ENCODE measurements at places on chromosomes 2 and 18.

DNA sequence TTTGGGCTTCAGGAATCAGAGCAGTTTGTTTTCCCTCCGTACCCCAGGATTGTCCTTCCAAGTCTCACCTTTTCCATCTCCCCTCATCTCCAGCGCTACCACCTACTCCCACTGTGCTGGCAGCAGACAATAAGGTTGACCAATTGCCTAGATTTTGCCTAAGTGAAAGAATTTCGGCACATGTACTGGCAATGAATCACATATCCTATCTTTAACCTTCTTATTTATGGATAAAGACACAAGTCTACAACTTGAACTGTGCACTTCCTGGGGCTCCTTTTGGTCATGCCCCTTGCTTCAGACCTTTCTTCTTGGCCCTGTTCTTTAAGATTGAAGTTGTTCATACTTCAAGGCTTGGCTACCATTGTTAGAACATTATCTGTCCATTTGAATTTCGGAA is 71.4 kb downstream of the KCMF1 start:
- DNase-seq: no peak

DNA sequence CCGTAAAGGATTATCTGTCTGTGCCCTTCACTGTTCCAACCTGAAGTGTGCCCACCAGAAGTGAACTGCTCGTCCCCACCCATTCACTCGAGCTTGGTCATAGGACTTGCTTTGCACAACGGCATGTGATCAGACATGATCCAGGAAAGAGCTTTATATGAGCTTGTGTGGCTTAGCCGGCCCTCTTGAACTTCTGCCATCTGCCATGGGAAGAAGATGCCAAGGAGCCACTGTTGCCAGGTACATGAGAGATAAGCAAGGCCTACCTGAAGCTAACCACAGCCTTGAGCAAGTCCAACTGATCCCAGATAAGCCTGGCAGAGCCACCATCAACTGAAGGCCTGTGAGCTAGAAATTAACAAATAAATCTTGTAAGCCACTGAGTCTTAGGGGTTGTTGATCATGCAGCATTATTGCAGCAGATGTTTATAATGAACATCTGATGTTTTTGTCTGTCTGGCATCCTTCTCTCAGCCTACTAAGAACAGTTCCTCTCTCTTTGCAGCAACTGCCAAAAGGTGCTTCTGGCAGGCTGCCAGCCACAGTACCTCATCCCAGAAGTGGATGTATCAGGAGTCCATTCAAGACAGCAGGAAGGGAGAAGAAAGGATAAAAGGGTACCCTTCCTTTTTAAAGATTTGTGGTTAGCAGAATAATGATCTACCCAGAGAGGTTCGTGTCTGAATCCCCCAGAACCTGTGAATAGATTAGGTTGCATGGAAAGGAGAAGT is 16.8 kb downstream of the DBI start:
- peak; percentile 6 for DNase-seq

- DNase-seq: peak; percentile 89
These were observed 903 bp downstream of the KCNG3 start for GRCh38 chr2:42492691-42493467.

DNA sequence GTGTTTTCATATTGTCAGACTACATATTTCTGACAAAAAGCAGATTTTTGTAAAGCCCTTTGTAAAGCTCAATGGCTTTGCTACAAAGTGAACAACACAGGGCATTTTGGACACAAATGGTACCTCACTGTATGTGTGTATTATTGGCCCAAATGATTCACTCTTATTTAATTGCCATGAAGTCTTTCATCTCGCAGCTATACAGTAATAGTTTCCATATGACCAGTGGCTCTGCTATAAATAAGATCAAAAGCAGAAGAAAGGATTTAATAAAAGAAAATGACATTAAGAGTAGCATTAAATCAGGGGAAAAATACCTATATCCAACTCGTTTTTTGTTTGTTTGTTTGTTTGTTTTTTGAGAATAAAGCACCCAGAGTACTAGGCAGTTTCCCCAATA is 284.0 kb upstream of the CCDC68 start:
- DNase-seq: no peak

- DNase-seq: peak; percentile 21
These were observed 27.4 kb upstream of the ACSL3 start for GRCh38 chr2:222833410-222833809.

DNA sequence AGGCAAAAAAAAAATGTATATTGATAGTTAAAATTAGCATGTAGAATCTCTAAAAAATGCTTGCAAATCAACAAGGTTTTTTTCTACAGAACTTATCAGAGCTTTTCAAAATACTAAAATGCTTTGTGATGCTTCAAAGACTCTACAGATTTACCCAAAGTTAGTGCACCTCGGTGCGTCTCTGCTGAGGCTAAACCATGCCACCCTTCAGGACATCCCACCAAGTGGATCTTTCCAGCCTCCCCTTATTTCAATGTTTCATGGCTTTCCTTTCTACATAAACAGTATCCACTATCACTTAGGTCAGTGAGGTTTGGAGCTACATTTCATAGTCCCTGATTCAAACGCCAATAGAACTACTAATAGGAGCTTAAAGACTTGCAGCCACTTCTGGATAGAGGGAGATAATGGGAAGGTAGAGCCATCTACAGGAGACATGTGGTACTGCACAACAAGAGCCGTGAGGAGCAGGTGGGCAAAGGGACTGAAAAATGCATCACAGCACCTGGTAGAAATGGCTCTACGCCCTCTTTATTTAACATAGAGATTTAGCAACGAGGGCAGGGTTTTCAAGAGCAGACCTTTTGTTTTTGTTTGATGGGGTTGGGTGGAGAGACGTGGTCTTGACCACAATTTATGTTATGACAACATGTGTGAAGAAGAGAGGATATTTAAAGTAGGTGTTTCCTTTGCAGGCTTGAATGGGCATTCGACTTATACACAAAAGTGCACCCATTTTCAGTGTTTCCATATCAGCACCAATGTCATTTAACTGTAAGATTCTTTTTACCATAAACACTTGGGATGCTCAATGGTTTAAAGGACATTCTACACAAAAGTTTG is 56.1 kb upstream of the SLC35G4 start:
- DNase-seq: peak; percentile 71

DNA sequence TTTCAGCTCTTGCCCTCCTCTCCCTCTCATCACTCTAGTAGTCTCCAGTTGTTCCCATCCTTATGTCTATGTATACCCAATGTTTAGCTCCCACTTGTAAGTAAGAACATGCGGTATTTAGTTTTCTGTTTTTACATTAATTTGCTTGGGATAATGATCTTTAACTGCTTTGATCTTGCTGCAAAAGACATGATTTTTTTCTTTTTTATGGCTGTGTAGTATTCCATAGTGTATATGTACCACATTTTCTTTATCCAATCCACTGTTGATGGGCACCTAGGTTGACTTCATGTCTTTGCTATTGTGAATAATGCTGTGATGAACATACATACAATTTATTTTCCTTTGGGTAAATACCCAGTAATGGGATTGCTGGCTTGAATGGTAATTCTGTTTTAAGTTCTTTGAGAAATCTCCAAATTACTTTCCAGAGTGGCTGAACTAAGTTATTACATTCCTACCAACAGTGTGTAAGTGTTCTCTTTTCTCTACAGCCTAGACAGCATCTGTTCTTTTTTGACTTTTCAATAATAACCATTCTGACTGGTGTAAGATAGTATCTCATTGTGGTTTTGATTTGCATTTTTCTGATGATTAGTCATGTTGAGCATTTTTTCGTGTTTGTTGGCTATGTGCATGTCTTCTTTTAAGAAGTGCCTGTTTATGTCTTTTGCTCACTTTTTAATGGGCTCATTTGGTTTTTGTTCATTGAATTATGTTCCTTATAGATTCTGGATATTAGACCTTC is 179.6 kb upstream of the SLC39A10 start:
- no peak for DNase-seq

DNA sequence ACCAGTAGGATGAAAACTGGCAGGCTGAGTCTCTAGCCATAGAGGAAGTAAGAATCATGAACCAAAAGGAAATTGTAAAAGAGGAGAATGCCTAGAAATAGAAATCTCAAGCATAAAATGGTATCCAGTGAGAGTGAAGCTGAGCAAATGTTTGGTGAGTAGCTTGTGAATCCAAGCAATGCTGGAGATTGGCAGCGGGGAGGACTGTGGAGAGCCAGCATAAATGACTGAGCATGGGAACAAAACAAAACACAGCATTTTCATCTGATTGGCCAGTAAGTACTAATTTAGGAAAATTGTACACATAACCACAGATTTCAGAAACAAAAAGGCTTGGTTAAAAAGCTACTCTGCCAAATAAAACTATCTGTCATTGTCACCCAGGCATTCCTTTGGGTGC is 390.0 kb downstream of the STK39 start:
- no peak for DNase-seq

DNA sequence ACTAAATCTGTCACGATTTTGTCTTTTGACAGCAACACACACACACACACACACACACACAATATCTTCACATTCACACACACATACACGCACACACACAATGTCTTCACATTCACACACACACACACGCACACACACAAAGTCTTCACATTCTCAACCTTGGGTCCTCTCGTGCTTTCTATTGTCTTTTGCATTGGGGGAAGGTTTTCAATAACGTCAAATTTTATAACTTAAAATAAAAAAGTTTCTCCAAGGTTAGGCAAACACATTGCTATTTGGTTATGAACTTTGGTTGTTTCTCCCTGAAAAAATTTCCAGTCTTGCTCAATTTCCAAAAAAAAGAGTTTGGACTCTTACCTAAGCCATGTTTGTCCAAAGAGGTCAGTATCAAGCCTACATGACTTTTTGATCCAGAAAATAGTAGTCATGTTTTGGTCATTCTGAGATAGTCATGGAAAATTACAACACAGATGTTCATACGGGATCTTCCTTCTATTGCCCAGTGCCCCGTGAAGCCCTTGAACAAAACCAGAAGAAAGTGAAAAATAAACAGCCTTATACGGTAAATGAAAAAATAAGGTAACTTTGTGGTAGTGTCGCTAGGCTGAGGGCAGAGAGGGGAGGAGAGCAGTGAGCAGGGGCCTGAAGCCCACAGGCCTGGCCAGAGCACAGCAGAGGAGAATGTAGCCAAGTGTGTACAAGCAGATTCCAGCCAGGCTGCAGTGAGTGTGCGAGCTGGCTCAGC is 542.8 kb upstream of the ID2 start:
- DNase-seq: no peak

DNA sequence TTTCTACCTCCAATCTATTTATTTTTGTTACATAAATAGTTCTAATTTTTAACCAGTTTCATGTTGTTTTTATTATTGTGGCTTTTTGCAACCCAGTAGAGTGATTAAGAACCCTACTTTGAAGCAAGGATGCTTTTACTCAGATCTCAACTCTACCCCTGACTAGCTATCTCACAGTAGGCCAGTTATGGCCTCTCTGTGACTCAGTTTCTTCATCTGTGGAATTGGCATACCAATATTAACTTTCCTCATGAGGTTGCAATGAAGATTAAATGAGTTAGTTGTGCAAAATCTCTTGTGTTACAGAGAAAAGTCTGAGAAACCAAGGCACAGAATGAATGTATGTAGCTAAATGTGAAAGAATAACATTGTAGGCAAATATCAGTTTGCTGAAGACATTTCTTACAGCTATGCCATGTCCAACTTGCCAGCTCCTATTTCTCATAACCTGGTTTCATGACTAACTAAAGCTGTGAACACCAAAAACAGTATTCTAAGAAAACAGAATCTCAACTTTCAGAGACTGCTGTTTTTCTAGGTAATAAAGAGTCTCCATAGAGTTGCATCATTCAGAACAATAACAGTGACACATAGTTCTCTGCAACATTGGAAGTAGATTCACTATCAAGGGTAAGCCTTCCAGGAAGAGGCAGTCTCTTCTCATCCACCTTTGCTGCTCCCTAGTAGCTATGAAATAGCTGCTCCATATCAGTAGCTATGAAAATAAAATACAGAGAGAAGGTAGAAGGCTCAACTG is 33.2 kb upstream of the CYTIP start:
- no peak for DNase-seq
